ENCODE measurements at places on chromosomes 5 and 9.

- DNase-seq, result no peak
These were observed 36.6 kb downstream of the TMEM245 start for GRCh38 chr9:109083141-109083540.

DNA sequence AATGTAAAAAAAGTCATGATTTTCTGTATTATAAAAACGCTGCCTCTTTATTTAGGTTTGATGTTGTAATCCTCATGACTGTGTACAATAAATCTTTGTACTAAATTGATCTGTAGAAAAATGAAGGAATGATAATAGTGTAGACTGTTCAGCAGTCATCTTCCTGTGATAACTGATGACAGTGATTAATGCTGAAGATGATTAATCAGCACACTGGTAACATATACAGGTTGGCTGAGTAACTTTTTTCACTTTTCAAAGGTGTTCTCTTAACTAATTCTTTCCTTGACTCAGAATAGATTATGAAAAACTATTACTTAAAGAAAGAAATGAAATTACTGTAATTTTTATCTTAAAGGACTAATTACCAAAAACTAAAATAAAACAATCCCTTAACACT, 122.5 kb downstream of the RFX3 start:
- no peak for DNase-seq

GRCh38 chr5:178182158-178182876, 4.9 kb downstream of the GMCL2 start:
- no peak for DNase-seq

GRCh38 chr9:109086221-109086620, 33.5 kb downstream of the TMEM245 start:
- DNase-seq, result no peak
